Right atrium auricular region (tissue), 2 donors: ENCODE measurements at places on chromosomes 5 and 9. TPM values are rescaled to one million over a fixed set of nuclear protein-coding genes. Genes with fewer than 3 reads are reported as not detected.

GRCh38 chr9:19230355-19231125 lies at the start of gene DENND4C:
Gene DENND4C (plus strand): TSS chr9:19230693. CDS start chr9:19276175, 45,482 bp downstream.
- no peaks in the 10 kb centered on the region for H3K27me3 ChIP-seq
- peak within 1 kb of the TSS; percentile 93 for H3K4me3 ChIP-seq
- H3K27ac ChIP-seq: peak within 1 kb of the TSS; percentile 99
- peaks cover 31% of the 10 kb centered on the region for H3K4me1 ChIP-seq

DNA sequence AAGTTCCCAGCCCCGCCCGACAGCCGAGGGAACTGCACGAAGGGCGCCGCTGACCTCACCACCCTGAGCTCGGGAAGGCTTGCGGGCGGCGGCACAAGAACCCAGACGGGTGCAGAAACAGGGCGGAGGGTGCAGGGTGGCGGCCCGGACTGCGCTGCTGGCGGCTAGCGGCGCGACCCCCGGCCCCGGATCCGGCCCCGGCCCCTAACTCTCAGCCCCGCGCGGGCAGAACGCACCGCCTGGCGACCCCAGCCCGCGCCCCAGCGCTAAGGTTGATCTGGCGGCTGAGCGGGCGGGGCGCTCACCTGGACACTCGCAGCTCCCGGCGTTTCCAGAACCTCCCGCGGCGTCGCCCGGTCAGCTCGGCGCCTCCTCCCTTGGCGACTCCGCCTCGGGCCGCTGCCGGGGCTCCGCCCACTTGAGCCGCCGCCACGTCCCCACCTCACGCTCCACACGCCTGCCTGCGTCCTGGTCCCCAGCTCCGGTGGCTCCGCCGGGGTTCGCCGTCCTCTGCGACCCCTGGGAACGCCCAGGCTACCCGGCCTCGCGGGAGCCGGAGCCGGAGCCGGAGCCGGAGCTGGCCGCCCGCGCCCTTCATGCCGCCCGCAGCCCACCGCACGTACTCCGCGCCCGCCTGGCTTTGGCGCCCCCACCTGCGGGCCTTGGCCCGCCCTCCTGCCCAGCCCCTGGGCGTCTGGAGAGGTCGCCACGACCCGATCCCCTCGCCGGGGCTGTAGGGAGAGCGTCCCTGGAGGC lies at the start of gene P4HA2:
Gene P4HA2 (minus strand): TSS at position 369 of the 756 bp plus-strand sequence. CDS start 9,227 bp downstream, outside the sequence.
- no peaks in the 10 kb centered on the region for H3K36me3 ChIP-seq
- peaks cover 54% of the 10 kb centered on the region for H3K4me1 ChIP-seq
- H3K27me3 ChIP-seq: no peaks in the 10 kb centered on the region
- peak within 1 kb of the TSS; percentile 98 for H3K27ac ChIP-seq

Gene SOX30
- 0.89 TPM for total RNA-seq

Gene SH3GL2
- total RNA-seq: 0.28 TPM

DNA sequence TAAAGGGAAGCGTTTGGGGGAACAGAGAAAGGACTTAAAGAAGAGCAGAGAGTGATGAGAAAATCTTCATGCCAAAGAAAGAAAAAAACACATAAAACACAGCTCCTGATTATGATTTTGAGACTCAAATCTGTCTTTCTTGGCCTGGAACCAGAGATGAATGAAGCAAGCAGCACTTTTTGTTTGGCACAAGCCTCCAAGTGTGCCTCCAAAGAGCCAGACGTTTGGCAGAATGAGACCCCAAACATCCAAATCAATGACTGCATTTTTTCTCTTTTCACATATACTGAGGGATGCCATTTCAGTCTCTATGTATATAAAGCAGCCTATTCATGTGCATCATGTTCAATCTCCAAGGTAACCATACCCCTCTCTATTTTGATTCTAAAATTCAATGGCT lies 424.2 kb downstream of the TUSC1 start:
- DNase-seq: no peak
- H3K27me3 ChIP-seq: no peaks in the 10 kb centered on the region
- H3K4me3 ChIP-seq: no peak overlapping the region

Gene CYLC2
- not detected for total RNA-seq

- no peak overlapping the region for H3K4me3 ChIP-seq
- H3K27ac ChIP-seq: peak overlapping the region; percentile 51
- no peaks in the 10 kb centered on the region for H3K36me3 ChIP-seq
- H3K4me1 ChIP-seq: no peaks in the 10 kb centered on the region
Measured at GRCh38 chr5:32687499-32687831, 23.7 kb upstream of the NPR3 start.

Gene SPATA31A1
- not detected for total RNA-seq

DNA sequence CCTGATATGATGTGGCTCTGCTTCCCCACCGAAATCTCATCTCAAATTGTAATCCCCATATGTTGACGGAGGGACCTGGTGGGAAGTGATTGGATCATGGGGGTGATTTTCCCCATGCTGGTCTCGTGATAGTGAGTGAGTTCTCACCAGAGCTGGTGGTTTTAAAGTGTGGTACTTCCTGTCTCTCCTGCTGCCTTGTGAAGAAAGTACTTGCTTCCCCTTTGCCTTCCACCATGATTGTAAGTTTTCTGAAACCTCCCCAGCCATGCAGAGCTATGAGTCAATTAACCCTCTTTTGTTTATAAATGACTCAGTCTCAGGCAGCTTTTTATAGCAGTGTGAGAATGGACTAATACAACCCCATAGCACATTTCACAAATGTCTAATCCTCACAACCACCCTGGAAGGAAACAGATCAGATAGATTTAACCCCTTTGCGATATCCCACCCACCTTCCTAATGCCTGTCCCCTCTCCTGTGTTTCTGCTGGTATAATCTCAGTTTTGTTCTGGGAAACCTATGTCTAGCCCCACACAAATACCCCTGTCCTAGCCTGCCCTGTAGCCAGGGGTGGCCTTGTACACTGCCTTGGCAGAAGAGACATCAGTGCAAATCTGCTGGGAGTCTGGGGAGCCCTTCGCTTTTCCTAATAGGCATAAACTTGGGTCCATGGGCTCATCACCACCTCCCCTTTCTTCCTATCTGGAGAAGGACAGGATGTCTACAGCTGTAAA lies 157.0 kb upstream of the RAI14 start:
- no peak overlapping the region for H3K4me3 ChIP-seq
- H3K27me3 ChIP-seq: no peaks in the 10 kb centered on the region
- DNase-seq: no peak
- peak overlapping the region; percentile 51 for H3K27ac ChIP-seq

DNA sequence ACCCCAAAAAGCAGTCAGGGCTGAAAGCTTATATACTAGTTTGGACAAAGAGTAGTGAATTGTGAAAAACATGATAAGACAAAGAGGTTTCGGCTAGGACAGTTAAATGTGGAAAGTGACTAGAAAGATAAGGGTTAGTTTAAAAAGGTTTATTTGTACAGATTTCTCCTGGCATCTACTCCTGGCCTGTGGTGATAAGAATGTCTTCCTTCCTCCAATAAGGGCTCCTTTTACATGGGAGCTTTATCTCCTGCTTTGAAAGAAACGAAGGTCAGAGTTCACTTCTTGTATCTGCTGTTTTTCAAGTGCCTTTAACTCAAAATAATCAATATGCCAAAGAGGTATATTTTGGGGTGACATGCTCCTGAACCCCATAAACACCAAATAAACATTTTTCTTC lies 776.1 kb upstream of the COX7C start:
- H3K4me3 ChIP-seq: no peak overlapping the region
- H3K36me3 ChIP-seq: no peaks in the 10 kb centered on the region
- no peak for DNase-seq
- H3K27ac ChIP-seq: no peak overlapping the region

- no peaks in the 10 kb centered on the region for H3K27me3 ChIP-seq
- H3K4me3 ChIP-seq: no peak overlapping the region
- DNase-seq: no peak
- H3K36me3 ChIP-seq: peaks cover 94% of the 10 kb centered on the region
- H3K4me1 ChIP-seq: no peaks in the 10 kb centered on the region
Measured at GRCh38 chr5:176497852-176498251, 39.4 kb downstream of the RNF44 start.

GRCh38 chr5:157290981-157291711 lies 25.2 kb downstream of the CYFIP2 start:
- peak overlapping the region; percentile 6 for H3K27ac ChIP-seq
- H3K27me3 ChIP-seq: no peaks in the 10 kb centered on the region
- H3K4me1 ChIP-seq: peaks cover 14% of the 10 kb centered on the region
- H3K36me3 ChIP-seq: no peaks in the 10 kb centered on the region
- peak; percentile 50 for DNase-seq

DNA sequence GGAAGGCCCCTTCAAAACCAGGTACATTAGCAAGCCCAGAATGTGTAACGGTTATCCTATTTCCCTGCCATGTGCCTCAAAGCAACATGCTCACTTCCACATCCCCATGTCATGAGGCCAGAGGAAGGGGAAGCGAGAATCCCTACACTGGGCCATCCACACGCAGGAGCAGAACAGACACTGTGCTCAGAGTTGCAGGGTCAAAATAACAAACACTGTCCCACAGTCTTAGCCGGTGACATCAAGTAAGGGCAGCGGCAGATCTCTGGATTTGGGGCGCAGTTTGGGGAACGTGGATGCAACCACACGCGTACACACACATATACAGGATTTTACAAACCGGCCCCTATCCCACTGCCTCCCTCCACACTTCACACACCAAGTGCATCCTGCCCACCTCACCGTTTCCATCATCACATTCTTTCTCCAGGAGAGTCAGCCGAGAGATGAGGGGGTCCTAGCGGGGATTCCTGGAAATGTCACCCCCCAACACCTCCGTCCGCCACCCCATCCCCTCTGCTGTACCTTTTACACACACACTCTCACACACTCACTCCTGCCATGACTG lies 776 bp downstream of the APBA1 start:
- peak; percentile 63 for DNase-seq
- H3K27me3 ChIP-seq: no peaks in the 10 kb centered on the region
- H3K27ac ChIP-seq: peak overlapping the region; percentile 86
- peak overlapping the region; percentile 88 for H3K4me3 ChIP-seq

Gene MZB1
- 0.70 TPM for total RNA-seq

DNA sequence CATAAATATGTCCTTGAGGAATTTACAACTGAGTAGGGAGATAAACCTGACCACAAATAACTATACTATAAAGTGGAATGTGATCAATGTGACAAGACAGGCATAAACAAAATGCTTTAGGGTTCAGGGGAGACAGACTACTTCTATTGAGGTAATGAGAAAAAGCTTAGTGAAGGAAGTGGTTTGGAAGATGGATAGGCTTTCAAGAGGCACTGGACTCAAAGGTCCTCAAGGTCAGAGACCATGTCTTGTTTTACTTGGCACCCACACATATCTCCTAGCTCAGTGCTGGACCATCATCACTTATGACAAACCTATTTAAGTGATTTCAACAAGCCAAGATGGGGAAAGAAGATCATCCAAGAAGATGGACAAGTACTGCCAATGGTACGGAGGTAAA lies 257.8 kb downstream of the BNC2 start:
- H3K27ac ChIP-seq: no peak overlapping the region
- no peak for DNase-seq
- no peaks in the 10 kb centered on the region for H3K27me3 ChIP-seq
- no peaks in the 10 kb centered on the region for H3K4me1 ChIP-seq

GRCh38 chr5:36681711-36682110 lies 75.3 kb downstream of the SLC1A3 start:
- no peak overlapping the region for H3K27ac ChIP-seq
- no peak for DNase-seq
- no peaks in the 10 kb centered on the region for H3K27me3 ChIP-seq
- H3K4me1 ChIP-seq: peaks cover 8% of the 10 kb centered on the region
- H3K36me3 ChIP-seq: peaks cover 14% of the 10 kb centered on the region
- no peak overlapping the region for H3K4me3 ChIP-seq

Gene PCDHGA12
- 6.2 TPM for total RNA-seq
